Smooth muscle cell of bladder (primary cell): ENCODE measurements at places on chromosomes 11 and 22. TPM values are rescaled to one million over a fixed set of nuclear protein-coding genes. Genes with fewer than 3 reads are reported as not detected.

The TRPM5 gene
- total RNA-seq, result not detected in 2 replicates

The TMEM191B gene
- total RNA-seq, result 0.65 and 0.85 TPM in 2 replicates

The B4GALNT4 gene
- 1.9 and 3.6 TPM in 2 replicates for total RNA-seq

The PKNOX2 gene
- 0.92 and 1.4 TPM in 2 replicates for total RNA-seq

The HEPN1 gene
- not detected in 2 replicates for total RNA-seq

The CCDC116 gene
- total RNA-seq, result 0.14 and 0.18 TPM in 2 replicates

The ALDH3B1 gene
- 24.9 and 28.6 TPM in 2 replicates for total RNA-seq

The SMIM35 gene
- total RNA-seq, result not detected in 2 replicates

The OR2AG2 gene
- total RNA-seq, result under 0.01 TPM in 2 replicates

The OR51B2 gene
- total RNA-seq, result 0.18 TPM in 1 of 2 replicates, not detected in the other

The ZP1 gene
- 0.55 and 1.00 TPM in 2 replicates for total RNA-seq

The C11orf87 gene
- under 0.01 TPM in 1 of 2 replicates, not detected in the other for total RNA-seq

The BRSK2 gene
- total RNA-seq, result 0.14 and 0.18 TPM in 2 replicates

The C11orf65 gene
- 0.83 and 1.3 TPM in 2 replicates for total RNA-seq

The CD6 gene
- total RNA-seq, result not detected in 2 replicates

The ELF5 gene
- not detected in 2 replicates for total RNA-seq

The ZC3H7B gene
- 57.3 and 58.1 TPM in 2 replicates for total RNA-seq

The RNASEH2C gene
- 34.8 and 39.8 TPM in 2 replicates for total RNA-seq

The MUC2 gene
- total RNA-seq, result not detected in 2 replicates

The TEX54 gene
- not detected in 2 replicates for total RNA-seq

The F2 gene
- total RNA-seq, result 0.14 and 0.18 TPM in 2 replicates
